Activated naive CD4-positive, alpha-beta T cell treated with Interleukin-2 at 50 U/mL for 16 hours (primary cell): ENCODE measurements at places on chromosomes 1 and 21.

GRCh38 chr1:36885540-36886357 is 148.6 kb downstream of the GRIK3 start:
- DNase-seq: no peak

GRCh38 chr1:22137004-22137720 is 5.7 kb downstream of the WNT4 start:
- no peak for DNase-seq

DNA sequence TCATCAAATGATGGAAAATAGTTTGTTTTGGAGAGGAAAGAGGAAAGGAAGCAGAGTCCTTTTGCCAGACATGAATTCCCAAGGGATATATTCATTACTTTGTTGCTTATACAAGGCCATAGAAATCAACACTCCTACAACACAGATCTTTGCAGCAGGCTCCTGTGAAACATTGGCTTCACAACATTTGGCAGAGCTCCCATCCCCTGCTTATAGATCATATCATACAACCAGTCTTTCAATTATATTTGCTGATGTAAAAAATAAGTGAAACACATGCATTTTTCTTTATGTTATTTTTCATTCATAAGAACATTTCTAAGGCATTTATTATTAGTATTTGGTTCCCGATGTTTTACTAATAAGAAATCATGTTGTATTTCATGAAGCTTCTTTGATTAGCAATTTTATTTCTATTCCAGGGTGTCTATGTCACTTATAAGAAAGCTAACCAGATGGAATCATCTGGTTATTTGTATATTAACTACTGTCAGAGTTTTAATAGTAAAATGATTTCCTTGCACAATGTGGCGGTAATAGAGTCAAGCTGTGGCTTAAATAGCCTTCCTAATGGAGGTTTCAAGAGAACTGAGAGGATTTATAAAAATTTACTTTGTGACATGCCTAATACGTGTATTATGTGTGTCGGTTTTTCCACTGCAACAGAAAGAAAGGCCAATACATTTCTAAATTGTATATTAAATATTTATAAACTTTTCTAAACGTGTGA is 470.3 kb upstream of the NCAM2 start:
- no peak for DNase-seq

DNA sequence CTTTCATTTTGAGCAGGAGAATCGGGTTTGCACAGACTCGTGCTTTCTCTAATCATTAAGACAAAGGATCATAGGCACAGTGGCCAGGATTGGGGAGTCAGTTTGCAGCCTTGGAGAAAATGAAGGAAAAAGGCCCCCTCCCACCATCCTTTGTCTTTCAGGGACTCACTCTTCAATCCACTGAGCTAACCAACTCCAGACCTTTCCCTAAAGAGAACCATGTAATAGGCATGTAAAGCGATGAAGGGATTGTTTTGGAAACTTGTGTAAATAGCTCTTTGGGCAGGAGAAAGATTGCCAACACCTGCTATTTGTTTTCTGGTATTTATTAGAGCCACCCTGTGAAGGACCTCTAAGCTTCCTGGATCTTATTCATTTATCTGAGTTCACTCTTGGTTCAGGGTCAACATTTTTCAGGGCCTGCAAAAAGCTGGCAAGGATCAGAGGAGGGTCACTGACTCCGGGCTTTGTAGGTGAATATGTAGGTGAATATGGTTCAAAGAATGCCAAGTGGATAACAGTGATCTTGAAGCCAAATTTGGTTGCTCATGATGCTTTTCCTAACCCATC is 192.6 kb upstream of the FGGY start:
- no peak for DNase-seq

DNA sequence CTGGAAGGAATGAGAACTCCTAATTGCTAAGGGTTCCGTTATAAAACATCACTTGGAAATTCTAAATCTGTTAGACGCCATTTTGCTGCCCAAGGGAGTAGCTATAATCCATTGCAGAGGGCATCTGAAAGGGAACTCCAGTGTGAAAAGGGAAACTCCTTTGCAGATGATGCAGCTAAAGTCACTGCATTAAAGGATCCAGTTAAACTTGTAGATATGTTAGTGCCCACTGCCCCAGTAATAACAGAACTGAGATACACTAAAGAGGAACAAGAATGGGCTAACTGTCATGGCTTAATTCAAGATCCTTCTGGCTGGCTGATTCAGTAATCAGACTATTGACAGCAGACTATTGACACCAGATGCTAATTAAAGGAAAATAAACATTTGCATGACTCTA is 81.8 kb upstream of the KIAA0040 start:
- DNase-seq: no peak

- DNase-seq: no peak
Measured at GRCh38 chr1:230248016-230248888, 177.9 kb downstream of the PGBD5 start.

DNA sequence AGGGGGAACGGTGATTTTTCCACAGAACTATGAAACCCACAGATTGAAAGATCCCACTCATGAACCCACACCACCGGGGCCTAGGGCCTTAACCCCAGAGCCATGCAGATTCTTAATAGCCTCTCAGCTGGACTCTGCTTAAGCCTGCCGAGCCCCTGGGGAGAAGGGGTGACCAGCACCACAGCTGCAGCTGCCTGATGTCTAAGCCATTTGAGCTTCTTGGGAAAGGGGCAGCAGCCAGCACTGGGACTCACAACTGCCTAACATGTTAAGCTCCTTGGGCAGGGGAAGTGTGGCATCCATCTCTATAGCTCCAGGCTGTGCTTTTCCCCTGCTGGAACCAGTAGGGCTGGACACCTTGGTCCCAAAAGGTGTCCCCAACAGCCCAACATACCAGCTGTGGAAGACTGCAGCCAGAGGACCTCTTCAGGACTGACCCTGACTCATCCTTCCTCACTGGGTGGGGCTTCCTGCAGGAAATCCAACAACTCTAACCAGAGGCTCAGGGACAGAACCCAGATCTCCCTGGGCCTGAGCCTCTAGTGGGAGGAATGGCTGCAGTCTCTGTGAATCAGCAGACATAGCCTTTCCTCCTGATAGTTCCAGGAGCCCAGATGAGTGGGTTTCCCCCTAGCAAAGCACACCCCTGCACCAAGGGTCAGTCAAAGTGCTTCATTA is 34.6 kb upstream of the FMO3 start:
- DNase-seq: no peak

GRCh38 chr1:154352245-154352580 is 26.9 kb downstream of the ATP8B2 start:
- DNase-seq: no peak

DNA sequence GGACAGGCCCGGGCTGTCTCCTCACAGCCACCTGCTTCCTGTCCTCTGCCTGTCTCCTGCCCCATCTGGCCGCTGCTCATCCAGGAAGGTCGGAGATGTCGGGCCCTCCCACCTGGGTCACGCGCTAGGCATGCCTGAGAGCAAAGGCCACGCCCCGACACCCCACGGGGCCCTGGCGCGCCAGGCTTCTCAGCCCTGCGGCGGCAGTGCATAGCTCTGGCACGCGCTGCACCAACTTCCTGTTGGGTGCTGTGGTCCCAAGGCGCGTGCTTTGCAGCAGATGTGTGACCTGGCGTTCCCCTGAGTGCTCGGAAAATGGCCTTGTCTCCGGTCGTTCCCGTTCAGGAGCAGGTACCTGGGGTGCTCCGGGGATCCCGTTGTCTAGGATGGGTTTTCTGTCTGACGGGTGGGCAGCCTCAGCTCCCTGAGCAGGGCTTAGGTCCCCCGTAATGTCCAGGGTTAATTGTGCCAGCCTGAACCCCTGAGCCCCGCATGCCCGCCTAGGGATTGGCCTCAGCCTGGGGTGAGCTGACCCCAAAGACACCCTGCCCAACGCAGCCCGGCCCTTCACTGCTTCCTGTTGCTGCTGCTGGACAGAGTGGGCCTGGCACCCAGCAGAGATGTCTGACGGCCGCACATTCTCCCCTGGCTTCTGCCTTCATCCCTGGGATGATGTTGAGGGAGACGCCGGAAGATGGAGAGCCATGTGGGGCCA is 19.4 kb upstream of the KCNAB2 start:
- peak; percentile 94 for DNase-seq

- no peak for DNase-seq
Measured at GRCh38 chr1:11384170-11384554, 94.8 kb upstream of the DISP3 start.

DNA sequence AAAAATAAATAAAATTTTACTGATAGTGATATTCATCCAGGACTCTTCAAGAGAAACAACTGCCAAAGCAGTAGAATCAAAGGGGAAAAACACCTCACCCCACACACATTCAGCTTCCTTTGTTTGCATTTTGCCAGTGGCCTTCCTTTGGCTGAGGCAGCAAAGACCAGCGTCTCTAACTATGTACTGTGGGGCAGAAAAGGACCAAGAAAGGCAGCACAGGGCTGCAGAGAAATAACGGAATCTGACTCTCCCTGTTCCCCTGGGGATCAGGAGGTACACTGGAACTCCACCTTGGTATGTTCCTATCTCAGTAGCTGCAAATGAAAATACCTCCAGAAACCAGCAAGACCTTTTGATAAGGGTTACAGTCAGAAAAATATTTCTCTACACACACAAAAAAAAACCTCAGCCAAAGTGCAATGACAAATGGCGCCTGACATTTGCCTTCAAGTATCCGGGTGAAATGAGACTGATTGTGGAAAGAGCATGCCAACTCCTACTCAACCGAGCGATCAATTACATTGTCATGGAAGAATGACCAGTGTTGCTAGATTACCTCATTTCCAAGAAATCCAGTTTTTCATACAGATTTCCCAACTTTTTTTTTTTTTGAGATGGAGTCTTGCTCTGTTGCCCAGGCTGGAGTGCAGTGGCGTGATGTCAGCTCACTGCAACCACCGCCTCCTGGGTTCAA is 50.9 kb downstream of the TARBP1 start:
- no peak for DNase-seq

DNA sequence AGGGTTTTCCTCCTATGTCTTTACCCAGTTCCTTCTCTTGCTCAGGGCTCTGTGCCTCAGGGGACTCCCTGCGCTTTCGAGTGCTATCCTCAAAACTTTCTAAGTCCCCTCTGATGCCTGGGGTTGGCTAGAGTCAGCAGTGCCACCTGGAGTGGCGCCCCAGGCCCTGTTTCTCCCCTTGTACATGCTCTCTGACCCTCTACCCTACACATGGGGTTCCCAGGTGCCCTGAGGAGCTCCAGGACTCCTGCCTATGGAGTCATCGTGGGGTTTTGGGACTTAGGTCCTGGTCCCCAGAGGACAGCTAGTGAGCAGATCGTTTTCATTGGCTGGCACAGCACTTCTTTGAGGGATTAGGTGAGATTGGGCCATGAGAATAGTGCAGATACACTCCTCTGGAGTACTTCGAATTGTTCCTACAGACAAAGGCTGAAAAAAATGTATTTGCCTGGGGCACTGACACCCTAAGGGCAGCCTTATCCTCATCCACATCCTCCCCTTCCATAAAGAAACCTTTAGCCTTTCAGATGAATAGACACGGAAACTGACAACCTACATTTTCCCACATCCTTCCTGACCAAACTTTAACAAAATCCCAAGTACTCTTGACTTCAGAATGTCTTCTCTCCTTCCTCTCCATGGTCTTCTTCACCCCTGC is 41.5 kb downstream of the LGR6 start:
- DNase-seq: no peak

GRCh38 chr1:15056515-15057285 is 96.8 kb upstream of the TMEM51 start:
- no peak for DNase-seq

- DNase-seq: no peak
Measured at GRCh38 chr1:209630383-209631225, 21.6 kb downstream of the LAMB3 start.

- no peak for DNase-seq
Measured at GRCh38 chr21:36628761-36629460, 70.0 kb upstream of the SIM2 start.

DNA sequence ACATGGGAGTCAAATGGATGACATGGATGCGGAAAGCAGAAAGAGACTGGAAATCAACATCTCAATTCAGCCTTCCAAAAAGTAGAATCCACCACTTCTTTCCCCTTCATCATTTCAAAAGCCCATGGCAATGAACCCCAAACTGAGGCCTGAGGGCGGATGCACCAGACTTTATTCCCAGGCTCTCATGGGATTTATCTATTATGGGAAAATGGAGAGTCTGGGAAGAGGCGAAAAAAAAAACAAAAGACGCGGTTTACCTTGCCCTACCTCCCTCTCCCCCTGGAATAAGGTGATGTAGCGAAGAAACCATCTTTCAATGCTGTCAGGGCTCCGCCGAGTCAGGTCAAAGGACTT is 624 bp downstream of the KIFAP3 start:
- DNase-seq: no peak

- no peak for DNase-seq
Measured at GRCh38 chr1:226643611-226644540, 95.2 kb downstream of the ITPKB start.

DNA sequence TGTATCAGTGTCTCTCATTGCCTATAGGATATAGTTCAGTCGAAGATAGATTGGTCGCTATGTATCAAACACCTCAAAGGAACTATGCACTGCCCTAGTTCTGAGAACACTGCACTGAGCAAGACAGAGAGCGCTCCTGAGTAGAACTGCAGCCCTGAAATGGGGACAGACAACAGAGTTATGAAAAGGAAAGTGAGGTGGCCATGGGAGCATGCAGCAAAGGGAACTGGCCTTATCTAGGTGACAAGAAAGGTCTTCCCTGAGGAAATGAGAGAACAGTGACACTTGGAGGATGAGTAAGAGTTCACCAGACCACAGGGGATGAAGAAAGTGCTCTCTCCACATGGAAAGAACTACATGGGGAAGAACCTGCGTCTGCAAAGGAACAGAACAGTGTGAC is 7.5 kb upstream of the G0S2 start:
- no peak for DNase-seq

DNA sequence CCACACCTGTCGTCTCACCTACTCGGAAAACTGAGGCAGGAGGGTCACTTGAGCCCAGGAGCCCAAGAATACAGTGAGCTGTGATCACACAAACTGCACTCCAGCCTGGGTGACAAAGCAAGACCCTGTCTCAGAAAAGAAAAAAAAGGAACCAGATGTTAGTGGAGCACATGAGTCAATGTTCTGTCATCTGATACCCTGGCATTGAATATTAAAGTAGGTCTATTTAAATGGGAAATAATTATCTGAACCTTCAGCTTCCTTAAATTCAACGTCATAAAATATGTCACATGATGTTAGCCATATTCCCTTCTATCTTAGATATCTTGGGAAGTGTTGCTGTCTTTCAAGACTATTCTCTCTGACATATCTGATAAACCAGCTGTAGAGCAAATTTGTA is 47.3 kb downstream of the NCAM2 start:
- DNase-seq: no peak

DNA sequence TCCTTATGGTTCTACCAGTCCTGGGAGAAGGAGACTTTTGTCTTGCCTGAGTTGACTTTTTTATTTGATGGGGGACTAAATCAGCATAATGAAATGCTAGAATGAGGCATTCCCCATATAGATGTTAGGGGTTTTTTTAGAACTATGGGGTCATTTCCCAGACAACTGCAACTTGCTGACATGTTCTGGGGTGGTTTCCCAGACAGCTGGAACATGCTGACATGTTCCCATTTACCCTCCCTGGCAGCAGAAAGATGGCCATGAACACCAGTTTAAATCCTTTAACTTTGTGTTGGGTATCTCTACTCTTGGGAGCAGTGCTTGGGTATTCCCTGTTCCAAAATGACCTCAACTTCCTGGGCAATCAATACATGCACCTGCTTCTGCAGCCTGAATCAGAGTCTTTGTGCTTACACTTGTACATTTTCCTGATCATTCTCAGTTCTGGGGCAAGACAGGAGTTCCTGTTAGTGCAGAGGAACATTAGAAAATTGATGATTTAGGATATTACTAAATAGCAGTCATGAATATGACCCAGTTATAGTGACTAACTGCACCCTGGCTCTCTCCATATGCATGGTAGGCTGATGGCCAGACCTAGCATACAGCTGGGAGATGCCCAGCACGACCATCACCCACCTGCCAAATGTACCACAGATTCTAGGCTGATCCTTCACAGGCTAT is 75.4 kb upstream of the CD5L start:
- no peak for DNase-seq
